ENCODE measurements at places on chromosomes 13 and 19.

DNA sequence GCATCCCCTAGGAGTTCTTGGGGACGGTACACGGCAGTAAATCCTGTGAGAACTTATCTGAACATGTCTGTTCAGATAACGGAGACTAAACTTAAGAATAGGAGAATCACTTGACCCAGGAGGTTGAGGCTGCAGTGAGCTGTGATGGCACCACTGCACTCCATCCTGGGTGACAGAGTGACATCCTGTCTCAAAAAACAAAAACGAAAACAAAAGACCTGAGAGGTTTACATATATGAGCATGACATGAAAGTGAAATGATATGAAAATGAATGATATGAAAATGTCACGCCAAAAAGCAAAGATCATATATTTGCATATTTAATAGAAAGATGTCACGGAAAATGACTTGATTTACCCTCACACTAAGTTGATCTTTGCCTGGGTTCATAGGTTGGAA, 5.8 kb downstream of the ZNF175 start:
- DNase-seq, result no peak

DNA sequence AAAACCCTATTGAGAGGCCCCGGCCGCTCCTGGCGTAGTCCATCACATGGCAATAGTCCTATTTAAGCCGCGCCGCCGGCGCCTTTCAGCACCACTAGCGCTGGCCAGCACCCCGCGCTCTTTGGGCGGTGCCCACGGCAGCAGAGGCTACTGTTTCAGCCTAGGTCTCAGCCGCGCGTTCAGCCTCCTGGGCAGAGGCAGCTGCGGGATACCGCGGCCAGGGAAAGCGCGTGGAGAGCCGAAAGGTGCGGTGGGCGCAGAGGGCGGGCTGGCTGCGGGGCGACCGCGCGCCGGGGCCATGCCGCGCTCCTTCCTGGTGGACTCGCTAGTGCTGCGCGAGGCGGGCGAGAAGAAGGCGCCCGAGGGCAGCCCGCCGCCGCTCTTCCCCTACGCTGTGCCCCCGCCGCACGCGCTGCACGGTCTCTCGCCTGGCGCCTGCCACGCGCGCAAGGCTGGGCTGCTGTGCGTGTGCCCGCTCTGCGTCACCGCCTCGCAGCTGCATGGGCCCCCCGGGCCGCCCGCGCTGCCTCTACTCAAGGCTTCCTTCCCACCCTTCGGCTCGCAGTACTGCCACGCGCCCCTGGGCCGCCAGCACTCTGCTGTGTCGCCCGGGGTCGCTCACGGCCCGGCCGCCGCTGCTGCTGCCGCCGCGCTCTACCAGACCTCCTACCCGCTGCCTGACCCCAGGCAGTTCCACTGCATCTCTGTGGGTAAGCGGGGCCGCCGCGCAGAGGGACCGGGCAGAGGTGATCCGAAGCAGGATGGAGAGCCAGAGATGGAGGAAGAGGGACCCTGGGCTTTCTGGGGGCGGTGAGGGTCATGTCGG, at the start of gene GSX1:
Gene GSX1 (plus strand): TSS at position 91 of the 826 bp plus-strand sequence. CDS start 208 bp downstream, at position 299.
- DNase-seq, result no peak

GRCh38 chr13:98918771-98919170, 59.1 kb downstream of the DOCK9 start:
- no peak for DNase-seq

DNA sequence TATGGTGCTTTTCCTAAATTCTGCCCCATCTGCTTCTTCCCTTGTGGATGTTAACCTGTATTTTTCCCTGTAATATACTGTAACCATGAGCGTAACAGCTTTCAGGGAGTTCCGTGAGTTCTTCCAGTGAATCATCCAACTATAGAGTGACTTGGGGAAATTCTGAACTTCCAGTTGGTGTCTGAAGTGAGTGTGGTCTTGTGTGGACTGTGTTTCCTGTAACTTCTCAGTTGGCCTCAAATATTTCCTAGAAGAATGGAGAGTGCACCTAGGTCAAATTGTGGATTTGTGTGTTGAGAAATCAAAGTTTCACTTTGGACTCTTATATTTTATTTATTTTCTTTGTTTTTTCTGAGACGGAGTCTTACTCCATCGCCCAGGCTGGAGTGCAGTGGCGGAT, 11.0 kb upstream of the ZNF766 start:
- no peak for DNase-seq

DNA sequence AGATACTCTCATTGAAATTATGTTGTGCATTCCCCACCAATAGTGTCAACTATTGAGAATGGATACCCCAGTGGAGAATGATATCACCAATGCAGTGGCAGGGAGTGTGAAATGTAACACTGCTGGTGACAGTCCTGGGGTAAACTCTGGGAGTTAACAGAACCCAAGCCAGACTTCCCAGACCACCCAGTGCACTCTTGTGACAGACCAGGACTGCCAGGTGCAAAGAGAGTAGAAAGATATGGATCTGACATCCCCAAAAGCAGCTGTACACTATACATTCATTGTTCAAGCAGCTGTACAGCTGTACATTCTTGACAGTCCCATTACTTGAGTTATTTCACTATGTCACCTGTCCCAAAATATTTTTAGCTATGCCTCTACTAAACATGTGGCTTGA, 886.6 kb downstream of the DIAPH3 start:
- no peak for DNase-seq

GRCh38 chr19:46605356-46605821, 4.3 kb downstream of the CALM3 start:
- DNase-seq, result no peak

DNA sequence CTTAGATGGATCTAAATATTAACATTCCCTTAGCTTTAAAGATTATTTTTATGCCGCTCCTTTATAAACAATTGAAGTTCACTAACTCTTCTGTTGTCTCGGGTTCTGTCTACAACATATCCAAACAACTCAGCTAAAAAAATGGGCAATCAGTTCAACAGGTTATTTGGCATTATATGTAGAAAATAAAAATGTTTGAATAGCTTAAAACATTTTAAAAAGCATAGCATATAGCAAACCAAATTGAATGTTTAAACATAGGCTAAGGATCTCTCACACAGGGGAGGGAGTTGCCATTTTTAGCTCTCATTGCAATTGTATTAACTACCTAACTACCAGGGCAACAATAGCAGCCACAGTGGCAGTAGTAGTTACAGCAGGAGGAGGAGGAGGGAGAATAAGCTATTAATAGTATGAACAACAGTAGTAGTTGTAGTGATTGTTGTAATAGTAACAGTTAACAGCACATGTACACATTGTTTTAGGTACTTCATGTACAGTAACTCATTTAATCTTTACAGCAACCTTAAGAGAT, 404.2 kb downstream of the KCNRG start:
- DNase-seq, result no peak

DNA sequence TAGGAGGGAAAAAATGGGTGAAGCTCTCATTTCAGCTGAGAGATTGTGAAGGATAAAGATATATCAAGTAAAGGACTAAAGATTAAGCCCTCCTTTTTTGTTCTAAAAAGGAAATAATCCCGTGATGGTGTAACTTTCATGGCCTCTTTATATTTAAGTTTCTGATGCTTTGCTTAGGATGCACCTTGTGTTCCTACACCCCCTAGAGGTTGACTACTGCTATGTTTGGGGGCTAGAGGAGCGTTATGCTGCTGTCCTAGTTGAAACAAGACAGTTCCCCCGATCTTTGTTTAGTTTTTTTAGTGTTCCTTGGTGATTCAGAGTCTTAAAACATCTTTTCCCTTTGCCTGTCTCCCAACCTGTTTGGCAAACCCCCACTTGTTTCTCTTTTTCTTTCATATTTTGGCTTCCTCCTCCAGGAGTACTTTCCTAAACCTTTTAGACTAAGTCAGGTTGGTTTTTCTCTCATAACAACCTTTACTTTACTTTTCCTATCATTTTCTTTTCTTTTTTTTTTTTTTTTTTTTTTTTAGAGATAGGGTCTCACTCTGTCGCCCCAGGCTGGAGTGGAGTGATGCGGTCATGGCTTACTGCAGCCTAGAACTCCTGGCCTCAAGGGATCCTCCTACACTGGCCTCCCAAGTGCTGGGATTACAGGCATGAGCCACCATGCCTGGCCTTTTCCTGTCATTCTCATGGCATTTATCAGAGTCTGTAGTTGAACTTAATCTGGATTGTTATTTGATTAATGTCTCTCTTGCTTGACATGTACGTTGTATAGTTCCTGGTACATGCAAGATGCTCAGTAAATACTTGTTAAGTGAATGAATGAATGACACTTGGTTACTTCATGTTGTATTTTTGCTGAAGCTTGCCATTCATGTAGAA, 2.8 kb downstream of the UBA2 start:
- DNase-seq, result no peak

- no peak for DNase-seq
Measured at GRCh38 chr13:112820318-112820717, 130.5 kb downstream of the ATP11A start.

- no peak for DNase-seq
Measured at GRCh38 chr13:26562512-26562890, 5.0 kb downstream of the WASF3 start.

DNA sequence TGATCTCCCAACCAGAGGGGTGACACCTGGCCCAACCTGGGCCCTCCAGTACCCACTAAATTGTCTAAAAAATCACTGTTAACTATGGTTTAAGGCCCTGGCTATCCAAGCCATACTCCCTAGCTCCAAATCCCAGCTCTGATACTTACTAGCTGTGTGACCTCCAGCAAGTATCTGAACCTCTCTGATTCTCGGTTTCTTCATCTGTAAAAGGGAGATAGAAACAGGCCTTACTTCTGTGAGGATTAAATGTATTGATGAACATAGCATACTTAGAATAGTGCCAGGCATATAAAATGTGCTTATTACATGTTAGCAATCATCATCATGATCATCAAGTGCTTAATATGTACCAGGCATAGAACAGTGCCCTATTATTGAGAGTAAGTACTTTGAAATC, 4.7 kb downstream of the LRFN1 start:
- DNase-seq, result no peak

DNA sequence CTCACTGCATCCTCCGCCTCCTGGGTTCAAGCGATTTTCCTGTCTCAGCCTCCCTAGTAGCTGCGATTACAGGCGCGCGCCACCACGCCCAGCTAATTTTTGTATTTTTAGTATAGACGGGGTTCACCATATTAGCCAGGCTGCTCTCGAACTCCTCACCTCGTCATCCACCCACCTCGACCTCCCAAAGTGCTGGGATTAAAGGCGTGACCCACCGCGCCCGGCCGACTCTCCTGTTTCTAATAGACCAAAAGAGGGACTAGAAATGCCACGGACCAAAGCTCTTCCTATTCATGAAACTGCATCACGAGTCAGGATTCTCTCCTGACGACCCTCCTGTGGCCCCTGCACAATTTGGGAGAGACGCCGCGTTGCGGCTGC, 563 bp downstream of the ZNF43 start:
- DNase-seq, result no peak

DNA sequence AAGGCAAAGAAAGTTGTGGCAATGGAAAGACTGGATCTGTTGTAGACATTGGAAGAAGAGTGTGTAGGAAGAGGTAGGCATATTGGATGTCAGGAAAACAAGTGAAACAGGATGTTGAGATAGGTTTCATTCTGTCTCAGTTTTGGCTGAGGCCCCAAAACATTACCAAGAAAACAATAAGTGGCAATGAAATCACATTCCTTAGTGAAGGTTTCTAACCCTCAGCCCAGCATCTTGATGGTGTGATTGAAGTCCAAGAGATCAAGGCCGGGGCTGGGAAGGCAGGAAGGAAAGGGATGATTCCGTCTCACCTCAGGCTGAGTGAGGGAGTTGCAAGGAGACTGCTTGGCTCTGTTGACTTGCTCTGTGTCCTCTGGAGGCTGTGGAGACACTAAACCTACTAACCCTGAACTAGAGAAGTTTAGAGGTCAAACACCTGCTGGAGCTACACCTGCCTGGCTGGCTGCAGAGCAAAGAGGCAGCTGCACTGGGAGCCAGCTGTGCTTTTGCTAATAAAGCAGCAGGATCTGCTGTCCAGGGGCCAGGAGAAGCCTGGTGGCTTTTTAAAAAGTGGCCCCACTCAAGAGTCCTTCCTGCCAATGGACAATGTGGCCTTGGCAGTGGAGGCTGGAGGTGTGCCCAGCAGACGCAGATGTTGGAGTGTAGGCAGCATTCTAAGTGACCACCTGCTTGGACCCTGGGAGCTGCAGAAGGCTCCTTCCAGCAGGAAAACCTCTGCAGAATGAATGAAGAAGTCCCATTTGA, 53.6 kb downstream of the DGKH start:
- peak; percentile 4 for DNase-seq

- no peak for DNase-seq
Measured at GRCh38 chr19:54477650-54478049, 4.6 kb upstream of the CDC42EP5 start.

DNA sequence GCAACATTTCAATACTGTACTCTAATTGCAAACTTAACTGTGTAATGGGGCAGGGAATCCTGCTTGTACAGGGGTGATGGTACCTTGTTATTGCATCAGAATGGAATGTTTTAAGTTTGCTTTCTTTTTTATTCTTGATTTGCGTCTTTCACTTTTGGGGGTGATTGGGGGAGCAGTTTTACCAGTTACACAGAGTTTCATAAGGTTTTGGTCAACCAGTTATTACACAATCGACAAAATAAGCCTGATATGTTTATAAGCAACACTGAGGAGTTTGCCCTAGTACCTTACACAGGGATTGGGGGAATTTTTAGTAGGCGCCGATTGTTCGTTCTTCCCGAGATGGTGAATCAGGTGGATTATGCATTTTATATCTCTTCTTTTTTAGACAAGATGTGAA, 2.7 kb downstream of the KLF5 start:
- no peak for DNase-seq

- DNase-seq, result no peak
Measured at GRCh38 chr13:94947965-94948371, 235.6 kb upstream of the SOX21 start.

- no peak for DNase-seq
Measured at GRCh38 chr19:1992759-1993260, 22.7 kb downstream of the BTBD2 start.

DNA sequence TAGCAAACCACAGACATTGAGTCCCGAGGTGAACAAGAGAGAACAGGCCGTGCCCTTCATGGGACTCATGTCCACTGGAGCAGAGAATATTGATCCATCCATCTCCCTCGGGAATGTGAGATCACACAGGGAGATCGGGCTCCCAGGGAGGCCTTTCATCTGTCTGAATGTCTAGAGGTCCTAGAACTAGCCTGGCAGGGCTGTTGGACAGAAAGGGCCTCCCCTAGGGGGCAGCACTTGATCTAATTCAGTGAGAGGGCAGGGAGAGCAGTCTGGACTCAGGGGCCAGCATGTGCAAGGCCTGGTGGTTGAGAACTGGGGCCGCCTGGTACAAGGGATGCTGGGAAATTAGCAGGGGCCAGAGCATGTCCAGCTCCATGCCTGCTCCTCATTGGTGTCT, 4.3 kb downstream of the RUVBL2 start:
- peak; percentile 9 for DNase-seq

GRCh38 chr13:107866941-107867623, 348.3 kb downstream of the LIG4 start:
- DNase-seq, result peak; percentile 51

DNA sequence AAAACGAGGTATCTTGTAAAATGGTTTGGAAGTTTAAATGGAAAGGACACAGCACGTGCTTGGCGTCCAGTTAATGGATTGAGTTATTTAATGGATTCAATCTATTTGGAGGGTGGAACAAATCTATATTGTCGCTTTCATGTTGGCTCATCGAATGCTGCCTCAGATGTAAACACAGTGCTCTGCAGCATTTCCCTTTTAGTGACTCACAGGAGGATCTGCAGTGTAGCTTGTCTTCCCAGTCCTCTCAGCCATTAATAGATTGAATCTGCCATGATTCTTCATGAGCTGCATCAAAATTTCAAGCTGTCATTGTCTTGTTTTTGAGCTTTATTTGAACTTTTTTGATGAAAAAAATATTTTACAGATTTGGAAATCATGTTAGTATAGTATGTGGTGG, 44.7 kb downstream of the DHRS12 start:
- DNase-seq, result no peak
